ENCODE measurements at places on chromosomes 16 and 17.

DNA sequence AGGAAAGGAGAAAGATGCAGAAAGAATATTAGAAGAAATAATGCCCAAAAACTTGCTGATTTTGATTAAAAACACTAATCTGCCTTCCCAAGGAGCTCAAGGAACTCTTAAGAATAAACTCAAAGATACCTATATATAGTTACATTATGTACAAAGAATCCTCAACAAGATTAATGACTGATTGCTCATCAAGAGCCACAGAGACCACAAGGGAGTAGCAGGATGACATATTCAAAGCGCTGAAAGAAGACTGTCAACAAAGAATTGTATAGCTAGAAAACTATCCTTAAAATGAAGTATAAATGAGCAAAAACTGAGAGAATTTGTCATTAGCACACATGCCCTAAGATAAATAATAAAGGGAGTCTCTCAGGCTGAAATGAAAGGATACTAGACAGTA lies 6.2 kb downstream of the LPCAT2 start:
- DNase-seq: no peak

DNA sequence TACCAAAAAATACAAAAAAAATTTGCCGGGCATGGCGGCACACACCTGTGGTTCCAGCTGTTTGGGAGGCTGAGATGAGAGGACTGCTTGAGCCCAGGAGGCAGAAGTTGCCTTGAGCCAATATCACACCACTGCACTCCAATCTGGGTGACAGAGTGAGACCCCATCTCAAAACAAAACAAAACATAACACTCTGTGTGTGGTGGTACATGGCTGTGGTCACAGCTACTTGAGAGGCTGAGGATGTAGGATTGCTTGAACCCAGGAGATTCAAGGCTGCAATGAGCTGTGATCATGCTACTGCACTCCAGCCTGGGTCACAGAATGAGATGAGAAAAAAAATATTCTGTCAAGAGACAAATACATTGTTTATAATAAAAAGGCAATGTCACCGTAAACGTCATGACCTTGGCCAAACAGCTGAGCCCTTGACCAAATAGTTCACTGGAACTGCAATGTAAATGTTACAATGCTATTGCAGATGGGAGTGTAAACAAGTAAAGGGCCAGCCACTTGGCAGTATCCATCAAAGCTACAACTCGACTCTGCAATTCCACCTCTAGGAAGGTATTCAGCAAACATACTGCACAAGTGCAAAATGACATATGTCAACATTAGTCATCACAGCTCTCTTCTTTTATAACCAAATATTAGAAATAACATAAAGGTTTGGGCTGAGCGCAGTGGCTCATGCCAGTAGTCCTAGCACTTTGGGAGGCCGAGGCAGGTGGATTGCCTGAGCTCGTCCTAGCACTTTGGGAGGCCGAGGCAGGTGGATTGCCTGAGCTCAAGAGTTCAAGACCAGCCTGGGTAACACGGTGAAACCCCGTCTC lies 16.9 kb downstream of the EARS2 start:
- DNase-seq: no peak

DNA sequence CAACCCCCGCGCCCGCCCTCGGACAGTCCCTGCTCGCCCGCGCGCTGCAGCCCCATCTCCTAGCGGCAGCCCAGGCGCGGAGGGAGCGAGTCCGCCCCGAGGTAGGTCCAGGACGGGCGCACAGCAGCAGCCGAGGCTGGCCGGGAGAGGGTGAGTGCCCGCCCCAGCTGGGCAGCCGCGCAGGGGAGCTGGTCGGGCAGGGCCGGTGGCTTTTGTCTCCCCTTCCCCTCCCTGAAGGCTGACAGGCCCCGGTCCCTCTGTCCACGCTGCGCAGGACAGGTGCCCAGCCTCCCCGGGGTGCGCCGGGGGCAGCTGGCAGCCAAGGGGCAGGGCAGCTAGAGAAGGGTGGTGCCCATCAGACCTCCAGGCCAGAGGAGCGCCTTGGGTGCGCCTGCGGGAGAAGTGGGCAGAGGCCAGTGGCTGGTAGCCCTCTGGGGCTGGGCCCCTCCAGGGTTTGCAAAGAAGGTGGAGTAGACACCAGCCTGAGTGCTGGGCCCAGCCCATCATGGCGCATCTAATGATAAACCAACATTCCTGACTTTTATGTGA lies 278 bp downstream of the ITGB4 start:
- DNase-seq: no peak

DNA sequence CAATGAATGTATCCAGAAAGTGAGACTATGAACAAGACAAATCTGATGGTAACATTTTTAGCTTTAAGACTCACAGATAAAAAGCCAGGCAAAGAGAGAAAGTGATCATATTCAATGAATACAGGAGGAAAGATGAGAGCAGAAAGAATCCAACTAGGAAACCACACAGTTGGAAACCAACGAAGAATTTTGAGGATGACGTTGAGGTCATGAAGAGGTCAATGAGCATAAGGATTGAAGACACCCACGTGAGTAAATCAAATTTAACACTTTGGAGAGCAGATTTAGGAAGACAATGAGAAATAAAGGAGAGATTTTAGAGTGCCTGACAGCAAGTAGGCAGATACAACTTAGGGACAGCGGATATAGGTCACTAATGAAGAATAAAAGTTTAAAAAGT lies 948.1 kb downstream of the KCNJ2 start:
- DNase-seq: no peak

DNA sequence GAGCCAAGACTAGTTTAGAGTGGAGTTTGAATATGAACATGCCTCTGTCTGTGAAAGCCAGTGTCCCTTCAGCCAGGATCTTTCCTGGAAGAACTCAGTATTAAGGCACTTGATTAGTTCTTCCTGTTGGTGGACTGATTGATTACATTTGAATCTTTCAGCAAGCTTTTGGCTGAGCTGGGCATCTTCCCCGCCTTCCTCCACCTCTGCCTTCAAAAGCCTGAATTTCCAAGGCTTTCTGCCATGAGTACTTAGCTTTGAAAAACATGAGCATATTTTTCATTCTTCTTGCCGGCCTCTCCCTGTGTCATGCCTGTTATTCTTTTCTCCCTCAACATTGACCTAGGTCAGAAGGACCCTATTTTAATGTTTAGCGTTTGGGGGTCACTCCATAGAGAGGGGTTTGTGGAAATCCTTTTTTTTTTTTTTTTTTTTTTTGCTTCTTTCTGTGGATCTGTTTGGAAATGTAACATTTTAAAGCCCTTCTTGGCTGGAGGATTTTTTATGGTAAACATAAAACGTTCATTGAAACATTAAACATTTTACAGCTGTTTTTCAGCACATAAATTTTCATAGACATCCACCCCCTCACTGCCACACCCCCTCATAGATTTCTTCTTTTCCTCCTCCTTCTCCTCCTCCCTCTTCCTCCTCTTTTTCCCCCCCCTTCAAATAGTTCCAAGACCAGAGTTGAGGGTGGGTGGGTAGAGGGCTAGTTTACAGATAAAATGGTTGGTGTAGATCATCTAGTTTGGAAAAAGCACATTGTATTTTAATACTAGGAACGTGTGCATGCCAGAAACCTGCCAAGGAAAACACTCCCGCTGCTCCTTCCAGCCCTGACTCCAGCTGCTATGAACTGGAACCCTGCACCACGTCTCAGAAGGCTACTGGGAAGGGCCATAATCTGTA lies 645.9 kb downstream of the WWOX start:
- DNase-seq: no peak

DNA sequence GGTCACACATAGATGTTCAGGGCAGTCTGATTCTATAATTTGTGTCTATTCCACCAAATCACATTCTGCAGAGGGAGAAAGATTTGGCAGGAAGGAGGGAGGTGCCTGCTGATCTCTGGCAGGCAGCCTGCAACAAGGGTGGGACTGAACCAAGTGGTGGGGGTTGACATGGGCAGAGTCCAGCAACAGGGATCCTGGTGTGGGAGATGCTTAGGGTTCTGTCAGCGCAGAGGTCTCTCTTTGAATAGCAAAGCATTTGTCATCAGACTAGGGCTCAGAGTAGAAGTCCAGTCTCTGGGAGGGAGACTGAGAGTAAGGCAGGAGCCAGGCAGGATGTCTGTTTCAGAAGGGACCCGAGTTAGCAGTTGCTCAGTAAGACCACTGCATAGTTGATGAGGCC lies 94.6 kb downstream of the UTP18 start:
- no peak for DNase-seq

GRCh38 chr17:66304304-66305174 lies 2.1 kb downstream of the PRKCA start:
- peak; percentile 27 for DNase-seq

- DNase-seq: no peak
Observed at GRCh38 chr17:37779554-37779953, 34.7 kb upstream of the HNF1B start.

DNA sequence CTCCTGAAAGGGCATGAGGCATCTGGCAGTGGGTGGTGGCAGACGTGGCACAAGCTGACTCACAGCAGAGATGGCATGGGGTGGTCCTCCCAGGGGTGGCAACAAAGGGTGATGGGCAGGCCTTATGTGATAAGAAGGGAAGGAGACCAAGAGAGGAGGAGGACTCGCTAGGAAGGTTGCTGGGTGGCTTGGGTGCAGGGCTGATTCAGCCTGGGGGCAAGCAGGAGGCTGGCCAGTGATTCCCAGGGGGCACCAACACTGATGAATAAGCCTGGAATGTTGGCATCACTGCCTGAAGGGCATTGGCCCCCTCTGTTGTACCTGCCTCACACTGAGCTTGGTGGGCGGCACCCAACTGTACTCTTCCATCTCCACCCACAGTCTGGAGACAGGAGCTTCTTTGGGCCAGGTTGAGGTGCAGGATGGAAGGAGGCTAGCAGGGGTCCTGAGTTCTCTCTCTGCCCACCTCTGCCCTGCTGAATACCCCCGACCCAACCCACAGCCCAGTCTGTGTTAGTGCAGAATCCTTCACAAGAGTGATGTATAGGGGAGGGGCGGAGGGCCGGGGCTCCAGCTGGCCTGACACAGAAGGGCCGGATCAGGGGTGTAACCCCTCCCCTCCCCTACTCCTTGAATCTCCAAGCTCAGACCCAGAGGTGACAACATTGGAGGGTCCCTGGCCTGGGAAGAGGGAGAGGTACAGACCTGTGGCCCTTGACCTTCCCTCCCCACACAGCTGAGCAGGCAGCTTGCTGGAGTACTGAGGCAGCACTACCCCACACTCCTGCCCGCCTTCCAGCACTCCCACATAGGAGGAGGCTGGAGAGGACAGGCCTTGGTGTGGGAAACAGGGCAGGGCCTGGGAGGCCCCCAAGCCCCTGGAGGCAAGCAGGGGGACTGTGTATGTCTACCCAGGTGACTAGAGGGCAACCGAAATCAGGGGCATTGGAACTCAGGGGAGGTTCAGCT lies 2.6 kb downstream of the STAC2 start:
- no peak for DNase-seq

- no peak for DNase-seq
Observed at GRCh38 chr17:75875940-75876189, 2.5 kb downstream of the TRIM47 start.

DNA sequence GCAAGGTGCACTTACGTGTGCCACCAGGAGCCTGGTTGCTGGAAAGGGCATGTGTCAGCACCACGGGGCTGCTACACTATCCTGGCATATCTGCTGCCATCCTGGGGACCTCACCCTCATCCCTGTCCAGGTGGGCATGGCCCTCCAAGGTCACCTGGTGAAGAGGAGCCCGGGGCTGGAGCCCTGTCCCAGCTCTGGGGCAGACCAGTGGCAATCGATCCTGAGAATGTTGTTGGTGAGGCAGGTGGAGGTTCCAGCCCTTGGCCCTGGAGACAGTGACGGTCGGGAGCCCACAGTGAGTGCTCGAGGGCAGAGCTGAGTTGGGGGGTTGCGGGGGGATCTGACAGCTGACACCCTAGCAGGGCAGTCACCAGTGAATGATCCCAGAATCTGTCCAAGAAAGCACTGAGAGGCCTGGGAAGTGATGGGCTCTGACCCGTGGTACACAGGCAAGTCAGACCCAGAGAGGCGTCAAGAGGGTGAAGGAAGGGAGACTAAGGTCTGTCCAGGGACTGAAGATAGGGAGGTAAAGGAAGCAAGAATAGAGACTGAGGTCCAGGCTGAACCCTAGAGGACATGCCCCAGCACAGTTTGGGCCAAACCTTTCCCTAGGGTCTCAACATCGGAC lies 17.6 kb downstream of the POLR3K start:
- no peak for DNase-seq

- no peak for DNase-seq
Observed at GRCh38 chr17:73827627-73828291, 183.5 kb upstream of the SDK2 start.

- DNase-seq: no peak
Observed at GRCh38 chr17:64531955-64532371, 25.2 kb downstream of the CEP95 start.

- DNase-seq: no peak
Observed at GRCh38 chr17:35627417-35627816, 40.3 kb downstream of the AP2B1 start.

DNA sequence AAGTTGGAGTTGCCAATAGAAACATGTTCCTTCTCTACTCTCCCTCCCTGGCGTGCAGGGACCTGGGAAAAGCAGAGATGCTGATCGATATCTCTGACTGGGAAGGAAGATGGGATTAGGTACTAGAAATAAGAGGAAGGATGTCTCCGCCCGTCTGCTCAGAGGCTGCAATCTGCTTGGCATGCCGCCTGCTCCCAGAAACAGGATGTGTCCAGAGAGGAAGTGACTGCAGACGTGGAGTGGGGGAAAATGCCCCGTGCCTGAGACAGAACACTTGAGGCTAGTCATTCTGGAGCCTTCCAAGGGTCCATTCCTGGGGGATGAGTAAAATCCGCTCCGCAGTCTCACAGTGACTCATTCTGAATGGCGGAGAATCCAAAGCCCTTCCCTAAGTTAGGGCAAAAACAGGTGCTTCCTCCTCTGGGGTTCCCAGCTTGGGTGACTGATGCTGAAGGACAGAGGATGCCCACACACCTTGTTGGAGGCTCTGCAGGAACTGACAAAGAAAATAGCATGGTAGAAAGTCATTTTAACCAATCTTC lies 45.0 kb upstream of the SMURF2 start:
- DNase-seq: no peak

DNA sequence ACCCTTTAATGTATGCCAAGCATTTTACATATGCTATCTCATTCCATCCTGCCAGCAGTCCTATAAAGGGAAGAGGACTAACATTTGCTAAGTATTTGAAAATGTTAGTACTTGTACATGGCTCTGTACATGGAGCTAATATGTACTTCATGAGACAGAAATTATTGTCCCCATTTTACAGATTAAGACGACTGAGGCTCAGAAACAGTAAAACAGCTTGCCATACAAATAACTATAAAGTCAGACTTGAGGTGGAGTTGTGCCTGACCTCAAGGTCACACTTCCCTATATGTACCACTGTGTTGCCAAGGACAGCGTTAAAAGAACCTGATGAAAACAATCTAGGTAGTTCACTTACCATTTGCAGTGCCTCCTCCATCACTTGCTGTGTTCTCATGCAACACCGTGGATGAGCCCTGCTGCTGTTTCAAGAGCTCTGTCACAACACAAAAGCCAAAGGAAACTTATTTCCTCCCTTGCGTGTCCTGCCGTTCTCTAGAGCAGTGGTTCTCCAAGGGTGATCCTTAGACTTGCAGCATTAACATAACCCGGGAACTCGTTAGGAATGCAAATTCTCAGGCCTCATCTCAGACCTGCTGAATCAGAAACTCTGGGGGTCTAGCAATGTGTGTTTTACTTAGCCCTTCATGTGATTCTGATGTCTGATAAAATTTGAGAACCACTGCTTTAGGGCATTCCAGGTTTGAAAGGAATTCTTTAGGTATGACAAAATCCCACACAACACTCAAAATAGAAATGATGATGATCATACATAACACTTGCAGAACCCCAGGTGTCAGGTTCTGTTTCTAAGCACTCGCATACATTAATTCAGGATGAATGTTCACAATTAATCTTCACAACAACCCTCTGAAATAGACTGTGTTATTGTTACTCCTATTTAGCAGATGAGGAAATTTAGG lies 51.2 kb upstream of the MTMR4 start:
- DNase-seq: no peak

Data from NCI-H1092 (cell line).